ENCODE measurements at places on chromosomes 11 and 22. TPM values are rescaled to one million over a fixed set of nuclear protein-coding genes. Genes with fewer than 3 reads are reported as not detected.

- no peaks in the 10 kb centered on the region for H3K27me3 ChIP-seq
- H3K36me3 ChIP-seq: peaks cover 18% of the 10 kb centered on the region
- H3K4me1 ChIP-seq: no peaks in the 10 kb centered on the region
- peak overlapping the region; percentile 43 for H3K4me3 ChIP-seq
Measured at GRCh38 chr11:118634431-118635236, 27.2 kb downstream of the PHLDB1 start.

GRCh38 chr22:38832005-38832978 lies 11.5 kb downstream of the NPTXR start:
- H3K4me1 ChIP-seq: peaks cover 7% of the 10 kb centered on the region
- DNase-seq: no peak
- no peak overlapping the region for H3K27ac ChIP-seq

DNA sequence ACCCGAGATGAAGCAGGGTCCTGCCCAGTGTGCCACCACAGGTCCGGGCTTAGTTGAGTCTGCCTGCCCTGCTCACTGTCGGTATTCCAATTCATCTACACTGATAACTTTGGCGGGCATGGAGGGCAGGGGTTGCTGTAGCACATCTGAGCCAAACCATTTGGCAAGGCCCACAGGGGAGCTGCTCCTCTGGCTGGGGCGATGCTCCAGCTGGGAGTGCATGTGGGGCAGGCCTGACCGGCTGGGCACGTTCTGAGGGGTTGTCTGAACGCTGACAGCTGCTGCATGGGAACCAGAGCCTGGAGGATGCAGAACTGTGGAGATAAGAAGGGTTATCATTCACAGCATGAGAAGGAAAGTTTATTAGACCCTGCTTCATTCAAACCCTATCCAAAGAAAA lies 40.4 kb downstream of the DRG1 start:
- no peak for DNase-seq
- H3K27me3 ChIP-seq: no peaks in the 10 kb centered on the region
- H3K4me1 ChIP-seq: no peaks in the 10 kb centered on the region
- H3K4me3 ChIP-seq: no peak overlapping the region
- peaks cover 67% of the 10 kb centered on the region for H3K36me3 ChIP-seq

DNA sequence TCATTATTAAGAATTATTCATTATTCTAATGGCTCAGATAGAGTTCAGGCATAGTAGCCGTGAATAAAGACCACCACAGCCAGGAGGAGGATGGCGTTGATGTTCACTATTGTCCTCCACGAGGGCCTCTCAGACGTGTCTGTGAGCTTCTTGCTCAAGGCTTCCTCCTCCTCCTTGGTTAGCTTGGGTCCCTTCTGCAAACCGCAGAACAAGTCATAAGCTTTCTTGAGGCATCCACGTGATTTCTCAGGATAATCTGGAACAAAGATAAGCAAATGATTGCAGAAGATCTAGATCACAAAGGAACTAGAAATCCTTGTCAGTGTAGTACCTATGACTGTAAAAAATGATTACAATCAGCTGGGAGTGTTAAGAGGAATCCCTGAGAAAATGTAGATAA lies 13.6 kb upstream of the RFPL2 start:
- no peaks in the 10 kb centered on the region for H3K36me3 ChIP-seq
- no peaks in the 10 kb centered on the region for H3K27me3 ChIP-seq
- no peak overlapping the region for H3K4me3 ChIP-seq
- no peaks in the 10 kb centered on the region for H3K4me1 ChIP-seq

DNA sequence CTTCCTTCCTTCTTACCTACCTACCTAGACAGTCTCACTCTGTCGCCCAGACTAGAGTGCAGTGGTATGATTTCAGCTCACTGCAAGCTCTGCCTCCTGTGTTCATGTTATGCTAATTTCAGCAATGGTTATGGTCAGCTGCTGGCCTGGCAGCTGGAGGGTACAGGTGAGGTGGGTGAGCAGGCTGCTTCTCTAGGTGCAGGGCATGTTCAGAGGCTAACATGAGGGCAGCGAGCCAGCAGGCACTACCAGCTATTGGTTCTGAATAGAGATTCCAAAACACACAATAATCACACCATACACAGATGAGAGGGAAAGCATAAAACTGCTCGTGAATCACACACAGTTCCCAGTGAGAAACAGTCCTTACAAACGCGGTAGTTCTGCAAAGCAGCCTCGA lies 48.7 kb upstream of the RFPL3 start:
- no peak for DNase-seq
- no peak overlapping the region for H3K27ac ChIP-seq
- no peak overlapping the region for H3K4me3 ChIP-seq

GRCh38 chr11:56010716-56011115 lies 16.3 kb upstream of the OR5F1 start:
- H3K36me3 ChIP-seq: no peaks in the 10 kb centered on the region
- DNase-seq: no peak
- no peaks in the 10 kb centered on the region for H3K4me1 ChIP-seq

- H3K36me3 ChIP-seq: no peaks in the 10 kb centered on the region
- no peak overlapping the region for H3K27ac ChIP-seq
- no peaks in the 10 kb centered on the region for H3K27me3 ChIP-seq
- H3K4me1 ChIP-seq: peaks cover 12% of the 10 kb centered on the region
Measured at GRCh38 chr11:75810637-75811390, 4.2 kb upstream of the UVRAG start.

GRCh38 chr22:26574001-26574723 lies 15.8 kb downstream of the TPST2 start:
- no peak overlapping the region for H3K4me3 ChIP-seq
- H3K27me3 ChIP-seq: no peaks in the 10 kb centered on the region
- H3K36me3 ChIP-seq: no peaks in the 10 kb centered on the region
- H3K4me1 ChIP-seq: no peaks in the 10 kb centered on the region
- H3K27ac ChIP-seq: no peak overlapping the region
- DNase-seq: no peak

- H3K4me1 ChIP-seq: peaks cover 60% of the 10 kb centered on the region
- H3K36me3 ChIP-seq: no peaks in the 10 kb centered on the region
- peak overlapping the region; percentile 18 for H3K27ac ChIP-seq
- no peak for DNase-seq
- H3K4me3 ChIP-seq: peak overlapping the region; percentile 6
- no peaks in the 10 kb centered on the region for H3K27me3 ChIP-seq
Measured at GRCh38 chr11:94583866-94584500, 16.8 kb downstream of the PIWIL4 start.

DNA sequence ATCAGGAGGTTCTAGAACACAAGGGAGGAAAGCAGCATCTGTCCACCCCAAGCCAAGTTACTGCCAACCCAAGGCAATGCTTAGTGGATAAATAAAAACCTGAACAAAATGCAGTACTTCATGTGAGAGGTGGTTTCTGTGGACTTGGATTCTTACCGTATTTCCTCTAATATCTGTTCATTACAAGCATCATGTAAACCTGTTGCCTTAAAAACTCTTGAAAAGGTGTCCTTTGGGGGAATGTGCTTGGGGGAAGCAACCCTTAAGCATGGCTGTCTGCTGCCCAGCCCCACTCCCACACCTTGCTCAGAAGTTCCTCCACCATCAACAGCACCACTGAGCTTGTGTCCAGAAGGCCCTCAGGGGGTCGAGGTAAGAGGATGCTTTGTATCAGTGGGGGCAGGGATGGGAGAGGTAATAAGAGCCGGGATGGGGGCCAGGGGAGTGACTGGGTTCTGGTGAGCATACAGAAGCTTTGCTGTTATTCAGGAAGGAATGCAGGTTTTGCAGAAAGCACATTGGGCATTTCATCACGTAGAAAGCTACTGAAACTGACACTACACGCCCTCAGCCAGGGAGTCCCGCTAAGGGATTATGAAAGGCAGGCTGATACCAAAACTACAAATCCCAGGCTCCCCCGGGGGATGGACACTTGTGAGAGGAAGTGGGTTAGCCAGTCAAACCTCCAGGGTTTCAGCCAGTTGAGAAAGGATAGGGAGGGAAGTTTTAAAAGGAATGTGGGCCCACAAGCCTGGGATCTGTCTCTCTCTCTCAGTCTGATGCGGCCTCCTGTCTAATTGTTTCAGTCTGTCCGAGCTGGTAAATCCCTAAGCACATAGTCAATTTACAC lies 52.0 kb downstream of the KCNJ1 start:
- H3K27me3 ChIP-seq: peaks cover 11% of the 10 kb centered on the region
- H3K36me3 ChIP-seq: no peaks in the 10 kb centered on the region
- H3K4me1 ChIP-seq: no peaks in the 10 kb centered on the region
- no peak overlapping the region for H3K4me3 ChIP-seq
- no peak overlapping the region for H3K27ac ChIP-seq
- peak; percentile 32 for DNase-seq

DNA sequence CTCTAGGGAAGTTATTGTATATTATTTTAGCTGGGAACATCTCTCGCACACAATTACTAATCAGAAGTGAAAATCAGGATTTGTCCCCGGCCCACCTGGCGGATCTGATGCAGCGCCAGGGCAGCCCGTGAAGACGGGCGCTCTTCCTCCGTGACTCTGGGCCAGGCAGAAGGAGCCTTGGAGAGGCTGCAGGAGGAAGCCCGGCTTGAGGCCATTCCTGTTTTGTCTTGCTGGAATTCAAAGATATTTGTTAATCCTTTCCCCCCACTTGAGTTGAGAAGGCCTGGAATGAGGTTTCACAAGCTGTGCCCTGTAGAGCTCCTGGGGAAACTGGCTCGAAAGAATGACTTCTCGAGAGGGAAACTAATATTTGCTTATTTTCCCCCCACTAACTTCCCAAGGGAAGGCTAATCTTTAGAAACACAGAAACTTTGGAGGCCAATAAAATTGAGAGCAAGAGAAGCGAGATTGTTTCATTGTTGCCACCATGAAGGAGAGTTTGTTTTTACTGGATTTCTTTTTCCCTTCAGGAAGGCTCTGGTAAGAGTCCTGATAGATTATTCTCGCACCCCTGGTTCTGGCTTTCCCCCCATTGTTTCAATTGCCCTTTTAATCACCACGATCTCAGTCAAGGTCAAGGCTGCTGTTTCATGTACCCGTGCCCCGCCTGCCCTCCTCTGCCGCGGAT lies 92.8 kb upstream of the SEPTIN5 start:
- no peak overlapping the region for H3K27ac ChIP-seq
- no peak overlapping the region for H3K4me3 ChIP-seq
- peaks cover 85% of the 10 kb centered on the region for H3K27me3 ChIP-seq
- H3K36me3 ChIP-seq: no peaks in the 10 kb centered on the region

- H3K27me3 ChIP-seq: no peaks in the 10 kb centered on the region
- no peak overlapping the region for H3K27ac ChIP-seq
- peaks cover 31% of the 10 kb centered on the region for H3K36me3 ChIP-seq
Measured at GRCh38 chr11:1029051-1029450, 7.5 kb downstream of the MUC6 start.

- H3K4me3 ChIP-seq: no peak overlapping the region
- H3K27me3 ChIP-seq: no peaks in the 10 kb centered on the region
- no peak for DNase-seq
- H3K27ac ChIP-seq: no peak overlapping the region
Measured at GRCh38 chr11:48034926-48035871, 54.8 kb downstream of the PTPRJ start.

DNA sequence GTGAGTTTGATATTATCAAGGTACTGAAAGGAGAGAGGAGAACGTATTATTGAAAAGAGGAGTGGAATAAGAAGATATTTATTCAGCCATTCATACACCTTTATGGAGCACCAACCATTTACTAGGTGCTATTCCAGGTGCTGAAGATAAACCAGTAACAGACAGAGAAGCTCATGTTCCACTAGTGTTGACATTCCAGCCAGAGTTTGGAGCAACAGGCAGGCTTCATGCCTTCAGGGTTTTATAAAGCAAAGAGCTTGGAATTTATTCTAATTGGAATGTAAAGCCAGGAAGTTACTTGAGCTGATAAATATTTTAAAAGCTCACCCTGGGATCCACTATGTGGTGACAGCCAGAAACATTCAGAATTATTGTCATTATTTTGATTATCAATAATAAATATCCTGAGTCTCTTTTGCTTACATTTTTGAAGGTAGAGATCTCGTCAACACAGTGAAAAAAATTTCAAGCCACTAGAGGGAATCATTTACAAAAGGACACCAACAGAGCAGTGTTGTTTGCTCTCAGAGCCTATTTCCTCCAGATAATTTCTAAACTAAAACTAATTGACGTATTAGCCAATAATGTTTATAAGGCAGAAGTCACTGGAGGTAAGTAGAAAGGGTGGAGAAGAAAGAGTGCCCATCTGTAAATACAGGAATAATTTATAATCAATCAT lies 172.0 kb downstream of the KCNA4 start:
- H3K27me3 ChIP-seq: no peaks in the 10 kb centered on the region
- H3K27ac ChIP-seq: no peak overlapping the region
- no peaks in the 10 kb centered on the region for H3K4me1 ChIP-seq
- no peak for DNase-seq

DNA sequence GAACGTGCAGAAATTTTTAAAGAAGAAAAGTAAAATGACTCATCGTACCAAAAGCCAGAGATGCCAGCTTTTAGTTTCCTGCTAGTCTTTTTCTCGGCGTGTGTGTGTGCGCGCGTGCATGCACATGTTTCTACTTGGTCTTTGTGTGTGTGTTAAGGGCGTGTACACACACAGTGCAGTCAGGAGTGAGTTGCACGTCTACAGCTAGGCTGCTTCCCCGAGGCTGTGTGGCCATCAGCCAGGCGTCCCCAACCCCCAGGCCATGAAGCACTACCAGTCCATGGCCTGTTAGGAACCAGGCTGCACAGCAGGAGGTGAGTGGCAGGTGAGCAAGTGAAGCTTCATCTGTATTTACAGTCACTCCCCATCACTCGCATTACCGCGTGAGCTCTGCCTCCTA lies 36.4 kb downstream of the KCNQ1 start:
- H3K27me3 ChIP-seq: peaks cover 40% of the 10 kb centered on the region
- H3K27ac ChIP-seq: no peak overlapping the region
- no peaks in the 10 kb centered on the region for H3K36me3 ChIP-seq
- H3K4me1 ChIP-seq: no peaks in the 10 kb centered on the region
- no peak overlapping the region for H3K4me3 ChIP-seq

DNA sequence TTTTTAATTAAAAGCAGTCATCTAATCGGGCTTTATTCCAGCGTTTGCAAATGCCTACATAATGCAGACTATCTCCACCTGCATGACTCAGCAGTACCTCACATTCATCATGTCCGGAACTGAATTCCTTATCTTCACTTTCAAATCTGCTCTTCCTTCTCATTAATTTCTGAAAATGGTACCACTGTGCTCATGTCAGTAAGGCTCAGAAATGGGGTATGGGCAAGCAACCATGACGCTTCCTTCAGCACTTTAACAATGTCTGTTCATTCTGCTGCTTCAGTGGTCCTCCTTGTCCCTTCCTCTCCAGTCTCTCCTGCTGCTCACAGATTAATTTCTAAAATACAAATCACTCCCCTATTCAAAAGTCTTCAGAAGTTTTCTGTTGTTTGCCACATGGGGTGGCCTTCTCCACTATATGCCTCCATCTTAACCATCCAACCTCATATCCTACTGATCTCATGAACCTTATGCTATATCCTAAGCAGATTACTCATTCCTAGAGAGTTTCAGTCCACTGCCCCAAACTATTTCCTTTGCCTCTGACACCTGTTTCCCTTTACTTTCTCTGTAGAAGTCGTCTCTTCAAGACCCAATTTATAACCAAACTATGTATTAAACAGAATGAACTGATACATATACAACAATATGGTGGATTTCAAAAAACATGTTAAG lies 7.0 kb downstream of the GTF2H1 start:
- DNase-seq: no peak
- H3K4me1 ChIP-seq: peaks cover 43% of the 10 kb centered on the region
- H3K27me3 ChIP-seq: no peaks in the 10 kb centered on the region
- H3K36me3 ChIP-seq: peaks cover 57% of the 10 kb centered on the region
- peak overlapping the region; percentile 49 for H3K4me3 ChIP-seq
- H3K27ac ChIP-seq: peak overlapping the region; percentile 73

GRCh38 chr11:76783294-76783895 lies at the start of gene TSKU:
Gene TSKU (plus strand): TSS chr11:76783356. CDS start chr11:76795617, 12,261 bp downstream.
- no peaks in the 10 kb centered on the region for H3K27me3 ChIP-seq
- DNase-seq: no peak
- peaks cover 45% of the 10 kb centered on the region for H3K36me3 ChIP-seq
- peaks cover 61% of the 10 kb centered on the region for H3K4me1 ChIP-seq
- H3K27ac ChIP-seq: peak within 1 kb of the TSS; percentile 78

Gene KCNQ1
- total RNA-seq: 7.4 TPM

Gene HTR3A
- not detected for total RNA-seq

Gene SLC6A5
- not detected for total RNA-seq

Gene KREMEN1
- total RNA-seq: 2.1 TPM

Gene P2RY2
- total RNA-seq: 2.3 TPM

Data from Calu3 (cell line).